ENCODE measurements at places on chromosomes 1 and 21. TPM values are rescaled to one million over a fixed set of nuclear protein-coding genes. Genes with fewer than 3 reads are reported as not detected.
A peak's percentile ranks its signal among the peaks of the same experiment; 100 is the strongest.

- H3K4me3 ChIP-seq: no peak overlapping the region
- no peak overlapping the region for H3K27ac ChIP-seq
- no peak for DNase-seq
- no peaks in the 10 kb centered on the region for H3K36me3 ChIP-seq
- no peaks in the 10 kb centered on the region for H3K27me3 ChIP-seq
Measured at GRCh38 chr1:212158912-212159796, 123.6 kb downstream of the DTL start.

- H3K4me1 ChIP-seq: peaks cover 20% of the 10 kb centered on the region
- peaks cover 4% of the 10 kb centered on the region for H3K27me3 ChIP-seq
- H3K27ac ChIP-seq: no peak overlapping the region
- no peak overlapping the region for H3K4me3 ChIP-seq
- DNase-seq: no peak
Measured at GRCh38 chr1:176552999-176553398, 90.0 kb downstream of the PAPPA2 start.

- peak; percentile 98 for DNase-seq
- H3K36me3 ChIP-seq: peaks cover 6% of the 10 kb centered on the region
- H3K27ac ChIP-seq: no peak within 1 kb of the TSS
- H3K4me3 ChIP-seq: peak within 1 kb of the TSS; percentile 94
- H3K4me1 ChIP-seq: no peaks in the 10 kb centered on the region
Measured at GRCh38 chr1:109493805-109494539, at the start of gene CYB561D1. Gene CYB561D1, plus strand, starts transcription at chr1:109494094. Its CDS starts 46 bp downstream, at chr1:109494140.

RGS8 gene
- total RNA-seq: not detected

All from endothelial cell (in vitro differentiated cells).